ENCODE measurements at places on chromosomes 2 and 18.
A peak's percentile ranks its signal among the peaks of the same experiment; 100 is the strongest.

- no peak for DNase-seq
These were observed 38.0 kb downstream of the TSHZ1 start for GRCh38 chr18:75248426-75249174.

GRCh38 chr2:191218292-191218898, 26.8 kb upstream of the MYO1B start:
- DNase-seq, result peak; percentile 61

GRCh38 chr2:217954971-217955740, 47.6 kb downstream of the TNS1 start:
- DNase-seq, result no peak

DNA sequence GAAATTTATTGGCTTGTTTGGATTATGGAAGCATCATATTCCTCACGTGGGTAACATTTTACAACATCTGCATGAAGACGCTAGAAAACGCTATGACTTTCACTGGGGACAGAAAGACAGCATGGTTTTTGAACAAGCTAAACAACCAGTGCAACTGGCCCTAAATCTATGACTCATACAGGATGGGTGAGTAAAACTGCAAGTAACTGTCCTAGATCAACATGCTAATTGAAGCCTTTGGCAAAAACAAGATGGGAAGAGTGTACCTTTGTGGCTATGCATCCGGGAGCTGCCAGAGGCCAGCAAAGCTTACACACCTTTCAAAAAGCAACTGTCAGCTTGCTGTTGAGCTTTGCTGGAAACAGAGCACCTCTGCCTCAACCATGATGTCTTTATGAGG, 1096.0 kb upstream of the DDX18 start:
- no peak for DNase-seq

DNA sequence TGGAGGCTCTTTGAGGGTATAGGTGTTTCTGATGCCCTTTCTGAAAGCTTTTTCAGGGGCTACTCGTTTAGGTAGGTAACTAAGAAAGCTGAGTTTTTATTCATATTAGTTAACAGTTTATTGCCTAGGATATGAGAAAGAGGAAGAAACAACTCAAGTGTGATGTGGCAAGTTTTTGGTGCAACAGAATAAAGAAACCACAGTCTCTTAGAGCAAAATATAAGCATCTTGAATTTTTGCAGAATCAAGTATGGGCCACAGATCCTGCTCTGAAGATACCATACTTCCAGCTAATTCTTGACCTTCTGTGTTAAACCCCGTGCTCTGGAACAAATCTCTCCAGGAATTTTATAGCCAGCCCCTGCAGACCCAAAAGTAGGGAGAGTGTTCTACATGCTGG, 147.7 kb upstream of the SLC1A4 start:
- no peak for DNase-seq

DNA sequence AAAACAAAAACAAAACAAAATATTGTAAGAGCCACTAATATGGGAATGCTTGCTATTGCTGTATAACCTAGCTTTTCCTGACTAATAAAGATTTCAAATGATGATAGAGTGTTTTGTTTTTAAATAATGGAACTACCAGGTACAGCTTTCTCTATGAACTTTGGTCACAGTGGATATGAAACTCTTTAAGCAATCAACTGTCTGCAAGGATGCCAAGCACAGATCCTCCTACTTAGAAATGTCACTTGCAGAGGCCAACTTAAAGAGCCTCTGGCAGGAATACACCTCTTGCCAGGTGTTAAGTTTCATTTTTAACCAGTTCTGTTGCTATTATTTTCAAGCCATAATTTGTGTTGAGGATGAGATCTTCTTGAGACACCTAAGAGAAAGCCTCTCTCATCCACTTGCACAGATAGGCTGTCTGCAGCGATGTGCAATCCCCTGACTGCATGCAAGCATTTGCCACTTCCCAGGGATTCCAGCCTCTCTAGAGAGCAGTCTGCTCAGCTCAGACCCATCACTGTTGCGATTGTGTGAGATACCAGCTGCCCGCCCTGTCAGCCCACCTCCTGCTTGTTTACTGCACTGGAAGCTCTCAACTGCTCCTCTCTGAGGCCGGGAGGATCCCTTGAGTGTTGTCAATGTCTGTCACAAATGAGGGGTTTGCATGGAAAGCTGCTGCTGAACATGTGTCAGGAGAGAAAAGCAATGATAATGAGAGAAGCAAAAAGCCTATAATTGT, 86.1 kb upstream of the SCG2 start:
- no peak for DNase-seq

GRCh38 chr18:49013961-49014604, 63.3 kb upstream of the SMAD7 start:
- DNase-seq, result no peak

GRCh38 chr2:31170071-31170698, 31.9 kb upstream of the GALNT14 start:
- DNase-seq, result peak; percentile 44

DNA sequence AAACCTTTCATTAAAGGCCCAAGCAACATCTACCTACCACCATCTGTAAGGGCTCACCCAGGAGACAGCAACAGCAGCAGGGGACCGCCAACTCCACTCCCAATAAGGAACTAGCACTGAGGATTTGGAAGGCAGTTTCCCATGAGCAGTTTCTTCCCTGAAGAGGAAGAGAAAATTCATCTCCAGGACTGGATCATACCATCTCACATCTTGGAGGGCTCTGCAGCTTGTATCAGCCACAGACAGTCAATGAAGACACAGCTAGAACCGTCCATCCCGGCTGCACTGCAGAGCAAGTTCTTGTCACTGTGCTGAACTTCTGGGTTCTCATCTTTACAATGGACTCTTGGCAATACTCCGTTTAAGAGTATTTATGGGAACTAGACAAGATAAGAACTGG, 2.8 kb upstream of the GYPC start:
- no peak for DNase-seq

DNA sequence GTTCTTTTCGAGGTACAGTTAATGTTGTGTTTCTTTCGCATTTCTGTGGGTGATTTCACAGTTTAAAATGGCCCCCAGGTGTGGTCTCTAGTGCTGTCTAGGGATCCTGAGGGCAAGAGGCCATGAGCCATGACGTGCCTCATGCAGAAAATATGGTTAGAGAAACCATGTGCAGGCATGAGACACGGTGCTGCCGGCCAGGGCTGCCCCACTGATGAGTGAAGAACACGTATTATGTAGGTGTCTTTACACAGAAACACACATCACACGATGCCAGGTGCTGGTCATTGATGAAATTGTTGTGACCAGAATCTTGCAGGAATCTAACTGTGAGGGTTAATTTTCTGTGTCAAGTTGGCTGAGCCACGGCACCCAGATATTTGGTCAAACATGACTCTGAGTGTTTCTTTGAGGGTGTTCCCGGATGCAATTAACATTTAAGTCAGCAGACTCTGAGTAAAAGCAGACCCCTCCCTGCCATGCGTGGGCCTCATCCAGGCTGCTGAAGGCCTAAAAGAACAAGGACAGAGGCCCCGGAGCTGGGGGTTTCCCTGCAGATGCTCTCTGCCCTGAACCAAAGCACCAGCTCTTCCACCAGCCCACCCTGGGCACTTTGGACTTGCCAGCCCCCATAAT, 463.0 kb upstream of the MYT1L start:
- no peak for DNase-seq

DNA sequence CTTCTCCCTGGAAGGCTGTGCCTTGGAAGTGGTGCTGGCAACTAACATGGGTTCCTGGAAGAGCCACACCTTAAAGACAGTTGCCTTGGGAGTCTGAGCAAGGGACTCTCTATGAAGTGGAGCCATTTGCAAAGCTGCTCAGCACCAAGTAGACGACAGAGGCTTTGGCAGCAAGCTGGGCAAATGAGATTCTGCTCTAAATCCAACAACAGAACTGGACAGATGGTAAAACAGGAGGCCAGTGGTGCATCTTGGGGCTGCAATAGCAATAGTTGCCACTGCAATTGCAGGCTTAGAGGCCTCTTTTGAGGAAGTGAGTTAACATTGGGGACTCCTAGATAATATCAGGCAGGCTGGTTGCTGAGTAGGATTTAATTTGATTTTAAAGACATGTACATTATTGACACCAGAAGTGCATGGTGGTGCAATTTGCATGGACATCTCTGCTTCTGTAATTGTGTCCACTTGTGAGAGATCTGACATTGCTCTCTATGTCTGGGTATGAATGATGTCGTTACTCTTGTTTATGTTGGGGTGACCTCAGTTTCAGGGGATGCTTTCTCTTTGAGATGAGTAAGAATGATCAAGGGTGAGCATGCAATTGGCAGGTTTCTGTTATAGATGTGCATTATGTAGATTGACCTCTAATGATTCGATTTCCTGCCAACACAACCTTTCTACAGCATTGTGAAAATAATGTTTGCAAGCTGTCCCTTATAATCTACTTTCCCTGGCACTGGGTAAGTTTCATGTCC, 568.3 kb upstream of the MEX3C start:
- DNase-seq, result no peak

GRCh38 chr18:7566567-7567473, at the start of gene PTPRM:
Gene PTPRM, plus strand, starts transcription at chr18:7567316. Its CDS starts 503 bp downstream, at chr18:7567819.
- DNase-seq, result peak; percentile 76

DNA sequence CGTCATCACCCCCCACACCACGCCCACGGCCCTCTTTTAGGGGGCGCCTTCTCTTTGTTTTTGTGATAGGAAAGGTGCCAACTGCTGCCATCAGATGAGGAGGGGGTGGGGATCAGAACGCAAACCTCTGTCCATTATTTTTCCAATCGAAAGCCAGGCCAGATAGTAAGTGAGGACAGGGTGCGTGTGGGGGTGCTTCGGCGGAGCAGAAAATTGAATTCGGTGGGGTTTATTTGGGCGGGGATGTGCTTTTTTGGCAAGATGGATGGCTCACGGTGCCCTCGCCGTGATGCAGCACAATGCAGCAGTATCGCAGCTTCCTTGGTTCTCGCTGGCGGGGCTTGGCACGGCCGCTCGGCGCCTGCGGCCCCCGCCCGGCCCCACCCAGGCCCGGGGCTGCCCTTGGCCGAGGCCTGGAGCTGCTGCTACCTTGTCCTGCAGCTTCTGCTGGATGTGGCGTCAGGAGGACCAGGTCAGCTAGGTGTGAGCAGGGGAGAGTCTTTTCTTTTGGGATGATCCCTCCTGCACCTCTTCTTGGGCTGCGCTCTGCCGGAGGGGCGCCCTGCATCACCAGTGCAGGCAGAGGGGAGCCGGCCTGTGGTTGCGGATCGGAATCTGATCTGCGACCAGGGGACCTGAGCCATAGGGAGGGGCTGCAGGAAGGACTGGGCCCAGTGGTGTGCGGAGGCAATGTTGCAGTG, 1.3 kb downstream of the SPTBN1 start:
- DNase-seq, result no peak

DNA sequence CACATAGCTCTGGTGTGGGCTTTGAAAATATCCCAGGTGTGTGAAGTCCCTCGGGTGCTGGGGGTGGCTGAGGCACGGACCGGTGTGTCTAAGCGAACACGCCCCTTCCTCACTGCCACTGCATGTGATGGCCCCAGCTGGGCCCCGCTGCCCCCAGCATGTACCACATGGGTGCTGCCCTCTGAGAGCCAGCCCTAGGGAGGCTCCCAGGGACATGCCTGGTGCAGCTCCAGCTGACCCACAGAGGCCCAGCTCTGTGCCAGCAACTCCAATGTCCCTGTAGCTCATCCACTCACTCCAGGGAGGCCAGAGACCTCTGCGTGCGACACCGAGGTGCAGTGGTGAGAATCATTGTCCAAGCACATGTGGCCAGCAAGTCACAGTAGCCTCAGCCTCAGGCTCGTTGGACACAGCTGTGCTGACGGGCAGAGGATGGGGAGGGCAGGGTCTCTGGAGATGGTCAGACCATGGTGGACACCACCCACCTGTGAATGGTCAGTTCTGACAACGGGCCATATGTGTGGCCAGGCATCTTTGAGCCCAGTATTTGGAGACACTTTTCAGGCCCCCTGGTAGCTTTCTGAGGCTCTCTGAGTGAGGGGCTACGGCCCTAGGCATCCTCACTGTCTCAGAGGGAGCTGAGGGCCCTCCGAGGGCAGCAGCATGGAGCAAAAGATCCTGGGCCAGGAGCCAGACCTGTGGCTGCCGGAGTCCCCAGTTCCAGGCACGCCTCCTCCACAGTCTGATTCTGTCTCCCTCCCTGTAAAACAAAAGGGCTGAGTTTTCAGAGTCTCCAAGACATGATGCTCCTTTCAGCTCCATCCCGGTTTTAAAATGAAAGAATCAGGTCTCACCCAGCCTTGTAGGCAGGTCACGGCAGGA, 220.7 kb downstream of the NDUFA10 start:
- no peak for DNase-seq

DNA sequence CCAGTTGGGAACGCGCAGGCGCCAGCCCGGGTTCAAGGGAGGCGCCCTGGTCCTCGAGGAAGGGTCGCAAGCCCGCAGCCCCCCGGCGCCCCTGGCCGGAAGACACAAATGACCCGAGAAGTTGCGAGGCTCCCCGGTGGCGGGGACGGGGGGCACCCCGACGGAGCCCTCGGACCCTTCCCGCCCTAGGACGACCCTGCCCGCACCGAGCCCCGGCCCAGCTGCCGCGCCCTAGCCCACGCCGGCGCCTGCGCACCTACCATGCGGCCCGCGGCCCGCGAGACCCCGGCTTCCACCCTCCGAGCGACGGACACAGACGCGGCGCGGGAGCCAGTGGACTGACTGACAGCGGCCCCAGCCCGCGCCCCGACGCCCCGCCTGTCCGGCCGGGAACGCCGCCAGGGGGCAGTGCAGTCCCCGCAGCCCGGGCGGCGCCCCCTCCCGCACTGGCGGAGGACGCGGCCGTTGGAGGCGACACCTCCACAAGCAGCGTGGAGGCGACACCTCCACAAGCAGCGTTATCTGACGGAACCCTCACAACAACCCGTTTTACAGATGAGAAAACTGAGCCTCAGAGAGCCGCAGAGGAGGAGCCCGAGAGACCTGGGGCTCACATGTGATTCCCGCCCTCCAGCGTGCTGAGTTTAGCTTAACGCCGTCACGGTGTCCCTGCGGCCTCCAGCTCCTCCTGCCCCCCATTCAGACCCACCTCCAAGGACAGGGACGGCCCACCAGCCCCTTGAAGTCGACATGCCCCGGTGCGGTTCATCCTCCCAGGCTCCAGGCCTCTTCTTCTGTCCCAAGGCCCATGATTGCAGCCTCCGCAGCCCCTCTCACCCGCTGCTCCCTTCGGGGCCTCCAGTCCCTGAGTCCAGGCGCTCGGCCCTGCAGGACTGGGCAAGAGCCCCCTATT, at the start of gene NMUR1:
Gene NMUR1 (minus strand): TSS at position 347 of the 913 bp plus-strand sequence. CDS start 84 bp downstream, at position 263.
- DNase-seq, result peak; percentile 85

DNA sequence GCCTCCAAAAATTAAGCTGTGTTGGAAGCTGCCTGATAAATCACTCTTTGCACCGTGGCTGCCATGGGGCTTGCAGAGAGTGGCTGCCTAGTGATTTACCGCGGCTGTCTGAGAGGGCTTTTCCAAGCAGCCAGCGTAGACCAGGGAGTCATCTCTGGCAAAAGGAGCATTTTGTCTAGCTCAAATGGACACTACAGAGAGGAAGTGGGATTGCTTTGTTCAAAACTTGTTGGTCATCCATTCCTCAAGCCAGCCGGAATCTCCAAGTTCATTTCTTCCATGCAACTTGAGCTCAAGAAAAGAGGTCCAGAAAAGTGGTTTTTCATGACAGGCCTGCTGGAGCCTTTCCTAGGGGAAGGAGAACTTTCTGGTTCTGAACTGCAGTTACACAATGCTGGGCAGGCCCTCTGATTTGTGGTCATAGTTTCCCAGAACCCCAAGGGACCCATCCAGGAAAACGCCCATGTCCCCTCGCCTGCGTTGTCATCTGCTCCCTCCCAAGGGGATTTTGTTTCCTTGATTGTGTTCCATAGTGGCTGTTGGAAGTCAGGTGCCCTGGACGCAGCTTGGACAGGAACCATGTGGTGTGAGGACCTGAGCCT, 108.1 kb downstream of the TRIB2 start:
- no peak for DNase-seq

- DNase-seq, result no peak
These were observed 110.8 kb upstream of the CDC42EP3 start for GRCh38 chr2:37782155-37782673.

- DNase-seq, result no peak
These were observed 683 bp upstream of the TBC1D8 start for GRCh38 chr2:101151859-101152271.

Data from CD8-positive, alpha-beta T cell (primary cell).